ENCODE measurements at places on chromosomes 3 and 15.

DNA sequence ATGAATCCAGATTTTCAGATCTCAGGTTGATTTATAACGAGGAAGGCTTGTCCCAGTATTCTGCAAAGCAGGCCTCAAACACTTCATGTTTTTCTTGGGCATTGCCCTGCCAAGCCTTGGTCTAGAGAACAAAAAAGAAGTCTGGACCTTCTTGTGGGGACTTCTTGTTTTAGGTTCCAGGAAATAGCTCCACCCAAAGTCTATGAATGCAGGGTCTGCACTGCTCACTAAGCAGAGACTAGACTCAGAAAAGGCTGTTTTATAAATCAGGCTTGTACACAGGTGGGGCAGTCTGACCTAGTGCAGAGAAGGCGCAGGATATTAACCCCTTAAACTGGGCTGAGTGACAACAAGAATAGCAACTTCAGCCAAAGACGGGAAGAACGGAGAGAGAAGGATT is 44.3 kb downstream of the GLB1 start:
- no peak for DNase-seq

DNA sequence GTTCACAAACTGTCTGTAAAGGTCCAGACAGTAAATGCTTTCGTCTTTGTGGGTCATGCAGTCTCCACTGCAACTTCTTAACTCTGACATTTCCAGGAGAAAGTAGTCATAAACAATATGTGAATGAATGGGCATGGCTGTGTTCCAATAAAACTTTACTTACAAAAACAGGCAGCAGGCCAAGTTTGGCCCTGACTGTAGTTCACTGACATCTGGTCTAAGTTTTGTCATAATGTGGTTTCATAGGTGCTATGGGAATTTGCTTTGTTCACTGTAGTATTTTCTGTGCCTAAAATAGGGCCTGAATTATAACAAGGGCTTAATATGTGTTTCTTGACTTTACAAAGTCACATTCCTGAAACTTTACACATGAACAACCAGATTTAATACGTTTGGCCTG is 186.0 kb upstream of the KBTBD8 start:
- DNase-seq = no peak

- no peak for DNase-seq
Measured at GRCh38 chr3:155317211-155317610, 23.7 kb upstream of the STRIT1 start.

DNA sequence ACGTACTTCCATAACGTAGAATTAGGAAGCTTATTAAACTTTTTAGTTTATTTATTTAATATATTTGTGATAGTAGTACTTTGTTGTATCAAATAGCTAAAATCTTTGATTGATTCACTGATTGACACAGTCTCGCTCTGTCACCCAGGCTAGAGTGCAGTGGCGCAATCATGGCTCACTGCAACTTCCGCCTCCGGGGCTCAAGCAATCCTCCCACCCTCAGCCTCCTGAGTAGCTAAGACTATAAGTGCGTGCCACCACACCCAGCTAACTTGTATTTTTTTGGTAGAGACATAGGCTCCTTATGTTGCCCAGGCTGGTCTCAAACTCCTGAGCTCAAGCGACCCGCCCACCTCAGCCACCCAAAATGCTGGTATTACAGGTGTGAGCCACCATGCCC is 5.7 kb downstream of the APH1B start:
- DNase-seq = no peak

GRCh38 chr3:129393271-129393670 is 35.2 kb downstream of the EFCAB12 start:
- DNase-seq = no peak

DNA sequence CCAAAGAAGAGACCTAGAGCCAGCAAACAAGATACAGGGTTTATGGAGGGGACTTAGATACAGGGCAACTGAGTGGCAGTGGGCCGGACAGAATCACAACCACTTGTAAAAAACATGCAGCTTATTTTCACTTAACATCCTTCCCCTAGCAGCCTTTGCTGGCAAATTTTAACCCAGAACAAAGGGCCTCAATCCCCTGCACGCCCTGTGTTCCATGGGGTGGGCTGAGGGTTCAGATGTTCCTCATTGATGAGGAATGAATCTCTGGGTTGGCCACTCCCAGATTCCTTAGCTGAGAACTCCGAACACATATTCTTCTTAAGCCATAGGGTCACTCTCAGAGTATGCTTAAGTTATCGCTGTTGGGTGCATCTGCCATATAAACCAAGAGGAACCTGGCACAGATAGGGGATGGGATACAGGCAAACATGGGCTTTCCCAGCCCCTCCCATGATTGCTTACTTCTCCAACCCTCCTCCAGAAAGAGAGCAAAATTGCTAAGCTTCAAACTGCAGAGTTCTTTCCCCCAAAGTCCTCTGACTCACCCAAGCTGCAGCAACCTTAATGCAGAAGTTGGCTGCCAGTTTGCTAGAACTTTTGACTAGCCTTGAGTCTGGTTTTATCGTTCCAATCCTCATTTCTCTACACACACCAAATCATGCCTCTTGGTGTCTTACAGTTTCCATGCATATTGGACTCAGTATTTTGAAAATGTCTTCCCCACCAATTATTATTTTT is 146.9 kb downstream of the CD47 start:
- DNase-seq = no peak

DNA sequence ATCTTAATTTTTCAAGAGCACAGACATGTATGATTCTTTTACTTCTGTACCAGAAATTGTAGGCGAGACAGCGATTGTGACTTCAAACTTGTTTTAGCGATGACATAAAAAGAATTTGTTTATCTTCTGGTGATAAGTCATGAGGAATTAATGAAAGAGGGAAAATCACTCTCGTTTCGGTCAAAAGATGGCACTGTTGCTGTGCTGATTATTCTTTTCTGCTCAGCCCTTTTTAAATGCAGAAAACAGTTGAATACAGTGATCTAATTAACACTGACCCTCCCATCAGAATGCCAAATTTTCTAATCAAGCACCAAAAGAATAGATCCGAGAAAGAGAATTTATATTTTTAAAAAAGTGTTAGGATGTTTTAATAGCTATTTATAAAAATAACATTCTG is 52.6 kb downstream of the NSUN3 start:
- no peak for DNase-seq

- no peak for DNase-seq
Measured at GRCh38 chr3:148513096-148513543, 184.6 kb upstream of the AGTR1 start.

- DNase-seq = no peak
Measured at GRCh38 chr15:43913026-43913780, 86.4 kb downstream of the WDR76 start.

DNA sequence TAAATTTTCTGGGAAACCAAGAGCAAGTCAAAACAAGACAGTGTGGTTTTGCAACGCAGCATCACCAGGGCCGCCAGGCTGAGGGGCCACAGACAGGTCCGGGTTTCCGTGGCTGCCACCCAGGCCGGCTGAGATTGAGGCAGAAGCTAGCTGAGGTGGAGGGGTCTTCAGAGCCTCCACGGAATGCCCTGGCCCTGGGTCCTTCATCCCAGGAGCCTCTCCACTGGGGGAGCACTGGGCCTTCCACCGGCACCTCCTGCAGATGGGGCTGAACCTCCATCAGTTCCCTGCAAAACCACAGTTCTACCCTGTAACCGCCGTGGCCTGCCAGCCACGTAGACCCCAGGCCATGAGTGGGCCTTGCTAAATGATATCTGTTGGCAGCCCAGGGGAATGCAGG is 152.7 kb downstream of the CHSY1 start:
- DNase-seq = no peak

DNA sequence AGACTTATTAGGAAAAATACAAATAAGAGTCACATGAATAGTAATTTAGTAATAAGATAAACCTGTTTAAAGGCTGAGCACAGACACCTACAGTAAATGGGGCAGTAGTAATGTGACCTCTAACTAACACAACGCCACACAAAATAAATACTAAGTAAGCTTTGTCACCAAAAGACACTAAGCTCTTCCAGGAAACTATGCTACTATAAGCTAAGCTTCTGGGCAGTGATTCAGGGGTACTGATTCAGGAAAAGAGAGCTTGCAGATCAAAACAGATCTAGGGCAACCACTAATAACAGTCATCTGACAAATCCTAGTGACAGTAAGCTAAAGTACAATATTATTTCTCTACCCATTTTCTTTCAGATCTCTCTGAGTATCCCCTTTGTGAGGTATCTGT is 68.8 kb downstream of the PLOD2 start:
- DNase-seq = no peak

- no peak for DNase-seq
Measured at GRCh38 chr3:183310936-183311335, 57.9 kb downstream of the B3GNT5 start.

DNA sequence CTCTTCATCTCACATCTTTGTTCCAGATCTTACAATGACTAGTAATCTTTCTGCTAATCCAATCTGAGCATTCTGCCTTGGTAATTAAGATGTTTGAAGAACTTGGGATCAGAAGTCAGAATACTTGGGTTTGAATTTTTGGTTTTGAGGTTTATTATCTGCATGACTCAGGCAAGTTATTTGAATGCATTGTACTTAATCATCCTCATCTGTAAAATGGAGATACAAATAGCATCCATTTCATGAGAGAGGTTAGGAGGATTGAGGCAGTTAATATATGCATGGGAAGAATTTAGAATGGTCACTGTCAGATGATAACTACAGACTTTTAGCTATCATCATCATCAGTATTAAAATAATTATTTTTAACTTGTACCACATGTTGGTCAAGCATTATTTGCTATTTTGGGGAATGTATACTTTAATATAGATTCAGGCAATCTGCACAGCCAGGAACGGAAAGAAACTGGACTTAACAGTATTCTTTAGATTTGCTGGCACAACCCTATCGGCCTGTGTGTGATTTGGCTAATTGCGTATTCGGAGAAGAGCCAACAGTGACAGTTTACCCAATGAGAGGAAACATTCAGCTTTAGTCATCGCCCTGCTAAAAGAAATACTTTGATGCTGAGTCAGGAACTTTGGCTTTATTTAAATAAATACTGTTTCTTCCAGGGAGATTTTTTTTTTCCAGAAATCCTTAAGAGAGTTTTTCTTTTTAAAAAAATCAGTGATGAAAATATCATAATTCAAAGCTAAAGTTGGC is 600.0 kb downstream of the ROBO1 start:
- no peak for DNase-seq

GRCh38 chr15:31344266-31344665 is 17.6 kb downstream of the KLF13 start:
- no peak for DNase-seq

- no peak for DNase-seq
Measured at GRCh38 chr15:78361771-78362506, 21.8 kb downstream of the CRABP1 start.

- DNase-seq = no peak
Measured at GRCh38 chr3:53346922-53347260, 452 bp downstream of the DCP1A start.

DNA sequence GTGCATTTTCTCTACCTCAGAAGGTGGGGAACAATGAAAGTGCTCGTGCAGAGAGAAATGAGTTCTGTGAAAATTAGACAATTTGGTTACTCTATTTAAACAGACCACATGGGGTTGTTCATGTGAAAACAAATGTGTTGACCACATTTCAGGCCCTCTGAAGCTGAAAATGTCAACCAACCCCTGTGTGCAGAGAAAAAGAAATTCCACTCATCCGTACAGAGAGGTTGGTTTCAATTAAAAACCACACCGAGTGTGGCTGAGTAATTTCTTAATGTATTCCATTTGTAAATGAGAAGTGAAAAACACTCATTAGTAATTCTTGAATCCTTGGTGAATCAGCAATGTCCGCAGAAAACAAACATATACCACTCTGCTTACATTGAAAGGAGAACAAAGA is 46.9 kb upstream of the SLC7A14 start:
- DNase-seq = no peak

DNA sequence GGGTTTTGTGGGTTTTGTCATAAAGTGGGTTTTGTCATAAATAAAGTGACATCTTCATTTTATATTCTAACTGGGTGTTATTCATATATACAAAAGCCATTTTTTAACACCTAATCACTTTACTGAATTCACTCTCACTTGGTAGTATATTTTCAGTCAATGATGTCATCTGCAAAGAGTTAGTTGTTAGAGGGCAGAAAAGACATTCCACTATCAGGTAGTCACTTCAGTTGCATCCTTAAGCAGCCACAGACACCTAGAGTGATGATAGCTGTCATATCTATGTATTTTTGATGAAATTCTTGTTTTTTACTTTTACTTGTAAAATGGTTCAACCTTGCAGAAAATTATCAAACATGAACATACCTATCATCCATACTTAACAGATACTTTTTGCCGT is 89.0 kb downstream of the DHX36 start:
- DNase-seq = no peak

DNA sequence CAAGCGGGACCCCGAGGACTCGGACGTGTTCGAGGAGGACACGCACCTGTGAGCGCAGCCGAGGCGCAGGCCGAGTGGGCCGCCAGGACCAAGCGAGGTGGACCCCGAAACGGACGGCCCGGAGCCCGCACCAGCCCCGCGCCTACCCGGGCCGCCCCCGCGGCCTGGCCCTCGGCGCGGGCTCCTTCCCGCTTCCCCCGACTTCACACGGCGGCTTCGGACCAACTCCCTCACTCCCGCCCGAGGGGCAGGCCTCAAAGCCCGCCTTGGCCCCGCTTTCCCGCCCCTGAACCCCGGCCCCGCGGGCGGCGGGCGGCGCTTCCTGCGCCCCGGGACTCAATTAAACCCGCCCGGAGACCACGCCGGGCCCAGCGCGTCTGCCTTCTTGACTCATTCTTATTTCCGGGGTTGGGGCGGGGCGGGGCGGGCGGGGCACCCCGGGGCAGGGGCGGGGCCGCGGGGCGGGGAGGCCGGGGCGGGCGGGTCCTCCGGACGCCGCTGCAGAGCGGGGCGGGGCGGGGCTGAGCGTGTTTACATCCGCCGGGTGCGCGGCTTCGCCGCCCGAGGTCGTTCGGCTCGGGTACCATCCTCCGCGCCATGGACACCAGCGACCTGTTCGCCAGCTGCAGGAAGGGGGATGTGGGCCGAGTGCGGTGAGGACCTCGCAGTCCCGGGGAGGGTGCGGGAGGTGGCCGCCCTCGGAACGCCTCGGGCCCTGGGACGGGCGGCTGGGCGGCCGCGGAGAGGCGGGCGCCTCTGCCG is at the start of gene ABTB1:
TSS of gene ABTB1 (plus strand) at position 524 of the 762 bp plus-strand sequence. CDS start at position 598, 74 bp downstream.
- DNase-seq = peak; percentile 83

- DNase-seq = no peak
Measured at GRCh38 chr3:195095035-195095703, 175.8 kb downstream of the XXYLT1 start.

Data from CD8-positive, alpha-beta memory T cell (primary cell).